ENCODE measurements at places on chromosomes 6 and 20. TPM values are rescaled to one million over a fixed set of nuclear protein-coding genes. Genes with fewer than 3 reads are reported as not detected.

DNA sequence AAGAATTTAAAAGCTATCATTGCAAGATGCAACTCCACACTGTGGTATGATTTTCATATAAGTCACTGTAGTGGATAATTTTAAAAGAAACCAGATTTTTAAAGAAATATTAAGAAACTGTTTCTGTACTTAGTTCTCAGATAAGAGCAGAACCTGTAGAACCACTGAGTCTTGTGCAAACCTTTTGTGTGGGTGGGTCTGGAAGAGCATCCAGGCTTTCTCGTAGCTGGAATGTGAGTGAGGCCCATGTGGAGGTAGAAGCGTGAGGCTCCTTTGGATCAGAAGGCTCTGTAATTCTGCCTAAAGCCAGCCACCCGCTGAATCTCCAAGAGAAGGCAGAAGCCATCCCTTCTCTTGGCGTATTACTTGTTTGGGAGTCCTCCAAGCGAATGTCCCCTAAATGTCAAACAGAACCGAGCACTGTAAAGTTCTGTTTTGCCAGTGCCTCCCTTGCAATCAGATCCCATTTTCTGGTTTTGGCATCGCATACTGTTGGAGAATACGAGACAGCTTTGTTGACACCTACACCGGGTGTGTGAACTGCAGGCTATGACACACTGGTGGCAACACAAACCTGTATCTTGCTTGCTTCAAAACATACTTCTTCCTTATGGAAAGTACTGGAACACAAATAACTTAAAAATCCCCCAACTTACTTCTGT is 188.7 kb downstream of the FOXC1 start:
- DNase-seq: no peak

DNA sequence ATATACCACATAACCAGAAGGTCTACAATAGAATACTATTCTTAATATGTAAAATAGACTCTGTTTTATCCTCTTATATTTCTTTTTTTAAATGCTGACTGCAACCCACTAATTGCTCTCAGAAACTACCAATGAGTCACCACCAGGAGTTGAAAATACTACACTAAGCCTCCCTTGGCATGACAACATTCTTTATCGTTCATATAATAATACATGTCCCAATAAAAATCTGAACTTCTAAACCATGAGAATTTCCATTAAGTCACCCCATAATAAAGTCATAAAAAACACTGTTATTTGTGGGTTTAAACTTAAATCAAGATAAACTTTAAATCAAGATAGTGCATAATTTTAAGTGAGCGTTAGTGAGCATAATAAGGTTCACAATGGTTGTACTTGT is 4.2 kb downstream of the HACE1 start:
- no peak for DNase-seq

- no peak for DNase-seq
These were observed 69.0 kb downstream of the AFG1L start for GRCh38 chr6:108363889-108364313.

DNA sequence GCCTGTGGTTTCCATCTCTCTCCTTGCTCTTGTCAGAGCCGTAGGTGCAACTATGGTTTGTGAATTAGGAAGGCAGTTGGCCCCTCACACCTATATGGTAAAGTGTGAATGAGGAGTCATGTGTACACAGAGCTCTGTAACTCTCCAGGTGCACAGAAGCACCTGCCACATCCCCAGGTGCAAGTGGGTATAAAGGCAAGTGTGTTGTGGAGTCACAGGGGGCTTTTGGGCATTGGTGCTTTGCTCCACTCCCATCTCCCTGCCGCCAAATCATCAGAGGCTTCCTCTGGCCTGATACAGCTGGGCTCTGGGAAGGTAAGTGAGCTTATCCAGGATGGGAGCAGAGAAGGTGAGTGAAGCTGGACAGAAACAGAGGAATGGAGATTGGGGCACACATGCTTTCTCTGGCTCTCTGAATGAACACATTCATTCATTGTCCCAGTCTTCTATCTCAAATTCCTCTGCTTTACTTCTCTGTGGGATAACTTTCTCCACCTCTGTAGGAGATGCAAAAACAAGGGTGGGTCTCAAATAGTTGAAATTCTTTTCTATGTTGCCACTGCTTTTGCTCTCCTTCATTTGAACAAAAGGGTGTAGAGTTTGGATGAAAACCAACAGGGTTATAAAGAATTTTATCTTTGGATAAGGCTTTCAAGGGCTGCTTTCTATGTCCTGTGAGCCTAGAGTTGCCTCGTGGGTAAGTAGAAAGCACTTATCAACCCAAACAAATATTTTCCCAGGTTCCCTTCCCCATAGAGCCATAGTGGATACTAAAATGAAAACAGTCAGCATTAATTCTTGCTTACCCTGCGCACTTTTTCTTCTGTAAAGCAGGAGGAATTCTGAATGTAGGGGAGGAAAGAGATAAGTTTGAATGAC is 45.0 kb upstream of the RIPOR2 start:
- DNase-seq: no peak

Gene TMC2
- total RNA-seq: 0.63 TPM

GRCh38 chr6:33740204-33740608 is 6.5 kb downstream of the IP6K3 start:
- DNase-seq: no peak

- DNase-seq: no peak
These were observed 94.9 kb upstream of the TMEM30A start for GRCh38 chr6:75379536-75379935.

DNA sequence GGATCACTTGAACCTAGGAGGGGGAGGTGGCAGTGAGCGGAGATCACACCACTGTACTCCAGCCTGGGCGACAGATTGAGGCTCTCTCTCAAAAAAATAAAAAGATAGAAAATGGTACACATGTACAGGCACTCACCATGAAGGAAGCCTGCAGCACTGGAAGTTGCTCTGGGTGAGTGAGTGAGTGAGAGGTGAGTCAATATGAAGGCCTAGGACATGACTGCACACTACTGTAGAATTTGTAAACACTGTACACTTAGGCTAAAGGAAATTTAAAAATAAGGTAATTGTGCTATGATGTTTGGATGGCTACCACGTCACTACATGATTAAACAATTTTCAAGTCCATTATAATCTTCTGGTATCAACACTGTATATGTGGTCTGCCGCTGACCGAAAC is 216.2 kb downstream of the FOXC1 start:
- DNase-seq: no peak

Gene SLC17A9
- total RNA-seq: 3.2 TPM

Gene CLVS2
- total RNA-seq: 0.16 TPM

GRCh38 chr20:10824750-10825500 is 151.1 kb upstream of the JAG1 start:
- no peak for DNase-seq

DNA sequence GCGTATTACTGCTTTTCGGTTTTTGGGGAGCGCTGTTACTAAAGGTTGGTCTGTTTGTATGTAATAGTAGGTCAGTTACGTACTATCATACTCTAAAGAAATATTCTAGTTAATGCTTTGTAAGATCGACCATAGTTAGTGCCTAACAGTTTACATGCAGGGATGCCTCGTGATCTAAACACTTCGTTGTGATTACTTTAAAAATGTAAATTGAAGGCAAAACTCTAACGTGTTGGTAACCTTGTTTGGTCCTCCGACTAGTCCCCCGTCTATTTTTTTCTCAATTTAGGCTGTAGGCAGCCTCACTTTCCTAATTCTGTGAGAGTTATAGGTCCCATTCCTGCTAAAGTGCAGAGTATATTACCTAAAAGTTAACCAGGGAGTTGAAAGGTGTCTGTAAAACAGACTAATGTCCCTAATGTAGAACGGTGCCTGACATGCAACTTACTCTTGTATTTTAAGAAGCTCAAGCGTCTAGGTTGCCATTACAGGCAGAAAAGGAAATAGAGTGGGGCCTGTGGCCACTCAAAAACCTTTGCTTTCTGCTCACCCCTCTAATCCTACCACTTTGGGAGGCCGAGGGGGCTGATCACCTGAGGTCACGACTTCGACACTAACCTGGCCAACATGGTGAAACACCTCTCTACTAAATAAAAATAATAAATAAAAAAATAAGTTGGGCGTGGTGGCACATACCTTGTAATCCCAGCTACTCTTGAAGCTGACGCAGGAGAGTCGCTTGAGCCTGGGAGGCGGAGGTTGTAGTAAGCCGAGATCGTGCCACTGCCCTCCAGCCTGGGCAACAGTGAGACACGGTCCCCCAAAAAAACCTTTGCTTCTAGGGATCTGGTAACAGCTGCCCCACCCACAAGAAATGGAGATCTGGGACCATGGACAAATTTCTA is 37.8 kb downstream of the HFE start:
- no peak for DNase-seq

Measured in testis (tissue), 5 donors.